ENCODE measurements at places on chromosomes 13 and 19. TPM values are rescaled to one million over a fixed set of nuclear protein-coding genes. Genes with fewer than 3 reads are reported as not detected.

The THSD8 gene
- total RNA-seq: 0.39 TPM

The UNC13A gene
- 0.10 TPM for total RNA-seq

The ITM2B gene
- 277 TPM for total RNA-seq

The SLAIN1 gene
- 7.4 TPM for total RNA-seq

The CACTIN gene
- total RNA-seq: 12.8 TPM

The GRAMD1A gene
- 32.7 TPM for total RNA-seq

The MYH14 gene
- 38.4 TPM for total RNA-seq

The ATP8A2 gene
- 1.1 TPM for total RNA-seq

The ANGPTL4 gene
- total RNA-seq: 5.8 TPM

The MEDAG gene
- total RNA-seq: 3.6 TPM

The CACNA1A gene
- total RNA-seq: 1.5 TPM

The PALM gene
- total RNA-seq: 25.4 TPM

The TNFSF13B gene
- total RNA-seq: 3.9 TPM

The CCDC194 gene
- not detected for total RNA-seq

The SHD gene
- total RNA-seq: 1.3 TPM

The PLVAP gene
- 10.9 TPM for total RNA-seq

The ICAM4 gene
- total RNA-seq: 1.1 TPM

The TEX26 gene
- not detected for total RNA-seq

The ACER1 gene
- 4.0 TPM for total RNA-seq

The NDUFA13 gene
- 102 TPM for total RNA-seq

The CGB7 gene
- 0.49 TPM for total RNA-seq

The ZNF805 gene
- 27.9 TPM for total RNA-seq

The GPR183 gene
- 29.7 TPM for total RNA-seq

The ZIM2 gene
- total RNA-seq: 1.2 TPM

The SIGLEC11 gene
- 0.79 TPM for total RNA-seq

The CIC gene
- 22.4 TPM for total RNA-seq

The FCER2 gene
- 0.20 TPM for total RNA-seq

The ZNF726 gene
- total RNA-seq: 8.7 TPM

The NCLN gene
- 10.9 TPM for total RNA-seq

The USHBP1 gene
- total RNA-seq: 2.0 TPM

The FFAR1 gene
- total RNA-seq: not detected

The FCAR gene
- total RNA-seq: 8.4 TPM

The CLC gene
- total RNA-seq: 10.0 TPM

The CALR3 gene
- total RNA-seq: not detected

The APOC4 gene
- total RNA-seq: not detected

The ZNF681 gene
- total RNA-seq: 3.6 TPM

The JUNB gene
- total RNA-seq: 151 TPM

The ZNF738 gene
- total RNA-seq: 10.0 TPM

The CATSPERD gene
- total RNA-seq: not detected

The TNFSF9 gene
- 0.69 TPM for total RNA-seq
